ENCODE measurements at places on chromosomes 12 and 14.

GRCh38 chr14:41925409-41925808, 318.7 kb downstream of the LRFN5 start:
- no peaks in the 10 kb centered on the region for H3K4me1 ChIP-seq
- H3K27me3 ChIP-seq, result no peaks in the 10 kb centered on the region
- no peak overlapping the region for H3K27ac ChIP-seq
- H3K4me3 ChIP-seq, result no peak overlapping the region
- no peaks in the 10 kb centered on the region for H3K36me3 ChIP-seq
- no peak for DNase-seq

- no peak overlapping the region for H3K27ac ChIP-seq
- DNase-seq, result no peak
- no peaks in the 10 kb centered on the region for H3K36me3 ChIP-seq
- no peaks in the 10 kb centered on the region for H3K4me1 ChIP-seq
- H3K4me3 ChIP-seq, result no peak overlapping the region
Observed at GRCh38 chr12:101501410-101501995, 26.4 kb downstream of the SPIC start.

GRCh38 chr12:121114019-121114639, 18.5 kb upstream of the P2RX7 start:
- no peak for DNase-seq
- no peak overlapping the region for H3K4me3 ChIP-seq
- H3K36me3 ChIP-seq, result no peaks in the 10 kb centered on the region
- no peak overlapping the region for H3K27ac ChIP-seq

DNA sequence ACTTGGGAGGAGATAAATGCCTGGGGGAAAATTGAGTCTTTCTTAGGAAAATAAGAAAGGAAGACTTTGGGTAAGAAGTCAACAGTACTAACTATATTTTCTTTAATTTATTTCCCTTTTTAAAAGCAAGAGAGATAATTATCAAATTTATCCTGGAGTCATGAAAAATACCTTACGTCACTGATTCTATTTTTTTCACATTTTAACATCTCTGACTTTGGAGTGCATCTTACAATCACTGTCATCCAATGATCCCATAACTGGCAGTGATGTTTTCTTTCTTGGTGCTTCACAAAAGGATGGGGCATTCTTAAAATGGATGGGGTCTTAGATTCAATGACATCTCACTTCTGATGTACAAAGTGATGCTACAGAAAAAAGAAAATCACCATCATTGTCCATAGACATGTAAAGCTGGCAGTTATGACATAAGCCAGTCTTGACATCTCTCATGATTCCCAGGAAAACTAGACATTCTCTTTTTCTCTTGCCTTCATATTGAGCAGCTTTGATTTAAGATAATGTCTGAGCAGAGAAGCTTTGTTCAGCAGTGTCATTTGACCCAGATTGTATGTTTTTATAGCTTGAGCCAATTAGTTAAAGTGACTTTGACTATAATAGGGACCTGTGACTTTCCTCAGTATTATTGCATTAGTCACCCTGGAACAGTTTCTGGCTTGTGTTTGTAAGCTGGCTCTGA, 236.2 kb downstream of the EGLN3 start:
- H3K27me3 ChIP-seq, result no peaks in the 10 kb centered on the region
- H3K27ac ChIP-seq, result no peak overlapping the region
- H3K4me1 ChIP-seq, result no peaks in the 10 kb centered on the region
- no peaks in the 10 kb centered on the region for H3K36me3 ChIP-seq
- H3K4me3 ChIP-seq, result no peak overlapping the region

DNA sequence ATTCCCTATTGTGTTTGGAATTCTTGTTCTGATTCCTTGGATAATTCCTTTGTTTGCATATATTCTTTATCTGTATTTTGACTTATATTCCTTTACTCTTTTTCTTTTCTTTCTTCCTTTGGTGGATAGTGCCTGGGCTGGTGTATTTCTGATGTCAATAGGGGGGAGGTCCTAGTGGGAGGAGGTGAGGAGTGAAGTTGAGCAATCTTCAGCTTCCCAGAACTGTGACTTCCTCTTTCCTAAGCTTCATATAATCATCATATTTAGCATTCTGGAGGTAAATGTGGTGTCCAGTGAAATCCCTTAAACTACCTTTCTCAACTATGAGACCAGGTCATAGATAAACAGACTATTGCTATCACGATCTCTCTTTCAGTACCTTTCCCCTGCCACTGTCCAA, 29.6 kb upstream of the TBPL2 start:
- peaks cover 17% of the 10 kb centered on the region for H3K27me3 ChIP-seq
- no peak for DNase-seq
- no peaks in the 10 kb centered on the region for H3K36me3 ChIP-seq
- no peak overlapping the region for H3K4me3 ChIP-seq

GRCh38 chr14:26589925-26590324, 7.9 kb downstream of the NOVA1 start:
- DNase-seq, result no peak
- H3K4me3 ChIP-seq, result no peak overlapping the region
- H3K27ac ChIP-seq, result no peak overlapping the region
- H3K4me1 ChIP-seq, result no peaks in the 10 kb centered on the region
- H3K36me3 ChIP-seq, result no peaks in the 10 kb centered on the region
- no peaks in the 10 kb centered on the region for H3K27me3 ChIP-seq

GRCh38 chr14:99609245-99610170, 5.5 kb upstream of the CCDC85C start:
- no peaks in the 10 kb centered on the region for H3K36me3 ChIP-seq
- no peak overlapping the region for H3K4me3 ChIP-seq
- no peak overlapping the region for H3K27ac ChIP-seq
- peaks cover 28% of the 10 kb centered on the region for H3K27me3 ChIP-seq

DNA sequence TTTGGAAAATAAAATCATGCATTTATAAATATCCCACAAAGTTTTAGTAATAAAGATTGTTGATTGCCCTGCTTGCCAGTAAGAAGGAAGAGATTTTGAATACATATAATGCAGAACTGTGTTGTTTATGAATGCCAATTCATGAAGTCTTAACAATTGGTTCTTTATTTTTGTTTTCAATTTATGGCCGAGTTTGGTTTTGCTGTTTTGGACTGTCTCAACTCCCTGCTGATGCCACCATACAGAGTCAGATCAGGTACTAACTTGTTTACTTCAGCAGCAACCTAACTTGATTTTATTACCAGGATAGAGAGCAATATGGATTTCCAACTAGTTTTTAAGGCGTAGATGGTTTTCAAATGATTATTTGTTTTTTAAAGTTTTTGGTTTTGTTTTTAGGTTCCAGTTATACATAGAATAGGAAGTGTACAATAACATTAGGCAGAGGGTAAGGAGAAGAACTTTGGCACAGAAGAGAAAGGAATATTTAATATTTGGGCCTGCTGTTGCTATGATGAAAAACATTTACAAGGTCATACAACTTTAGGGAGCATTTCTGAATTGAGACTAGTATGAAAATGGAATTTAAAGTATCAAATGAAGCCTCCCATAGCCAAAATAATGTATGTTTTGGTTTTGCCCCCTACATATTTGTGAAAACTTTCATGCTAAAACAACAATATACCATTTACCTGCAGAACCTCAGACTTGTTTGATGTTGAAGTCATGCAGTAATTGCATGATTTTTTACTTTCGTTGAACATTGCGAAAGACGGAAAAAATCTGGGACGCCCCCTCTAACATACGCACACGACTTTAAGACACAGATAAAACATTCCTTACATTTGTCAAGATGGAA, 904 bp upstream of the FAM177A1 start:
- no peaks in the 10 kb centered on the region for H3K27me3 ChIP-seq
- DNase-seq, result no peak
- H3K4me3 ChIP-seq, result peak overlapping the region; percentile 90

- H3K27ac ChIP-seq, result no peak overlapping the region
- no peak overlapping the region for H3K4me3 ChIP-seq
- H3K27me3 ChIP-seq, result no peaks in the 10 kb centered on the region
- no peaks in the 10 kb centered on the region for H3K4me1 ChIP-seq
Observed at GRCh38 chr14:85911044-85911443, 381.1 kb downstream of the FLRT2 start.

GRCh38 chr14:69280746-69281291, 20.9 kb downstream of the GALNT16 start:
- H3K27me3 ChIP-seq, result peaks cover 16% of the 10 kb centered on the region
- no peaks in the 10 kb centered on the region for H3K4me1 ChIP-seq
- no peak overlapping the region for H3K4me3 ChIP-seq
- no peak overlapping the region for H3K27ac ChIP-seq
- DNase-seq, result peak; percentile 1
- no peaks in the 10 kb centered on the region for H3K36me3 ChIP-seq

GRCh38 chr14:41636492-41637392, 30.1 kb downstream of the LRFN5 start:
- no peaks in the 10 kb centered on the region for H3K36me3 ChIP-seq
- H3K27me3 ChIP-seq, result no peaks in the 10 kb centered on the region
- H3K27ac ChIP-seq, result no peak overlapping the region
- H3K4me3 ChIP-seq, result no peak overlapping the region
- DNase-seq, result no peak
- H3K4me1 ChIP-seq, result no peaks in the 10 kb centered on the region

DNA sequence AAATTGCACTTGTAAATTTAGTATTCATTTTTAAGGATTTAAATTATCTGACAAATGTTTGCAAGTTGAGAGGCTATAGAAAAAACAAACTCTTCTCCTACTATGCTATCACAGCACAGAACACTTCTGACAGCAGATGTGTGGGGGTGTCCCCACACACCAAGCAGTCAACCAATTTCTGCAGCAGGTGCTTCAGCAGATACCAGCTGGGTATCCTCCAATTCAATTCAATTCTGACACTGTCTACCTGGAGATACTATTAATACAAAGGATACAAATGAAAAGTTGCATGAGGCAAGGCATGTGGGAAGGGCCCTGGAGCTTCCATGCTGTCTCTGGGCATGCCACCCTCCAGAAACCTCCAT, 35.1 kb downstream of the PCNX1 start:
- peaks cover 86% of the 10 kb centered on the region for H3K36me3 ChIP-seq
- DNase-seq, result no peak
- no peaks in the 10 kb centered on the region for H3K27me3 ChIP-seq
- peak overlapping the region; percentile 96 for H3K27ac ChIP-seq

DNA sequence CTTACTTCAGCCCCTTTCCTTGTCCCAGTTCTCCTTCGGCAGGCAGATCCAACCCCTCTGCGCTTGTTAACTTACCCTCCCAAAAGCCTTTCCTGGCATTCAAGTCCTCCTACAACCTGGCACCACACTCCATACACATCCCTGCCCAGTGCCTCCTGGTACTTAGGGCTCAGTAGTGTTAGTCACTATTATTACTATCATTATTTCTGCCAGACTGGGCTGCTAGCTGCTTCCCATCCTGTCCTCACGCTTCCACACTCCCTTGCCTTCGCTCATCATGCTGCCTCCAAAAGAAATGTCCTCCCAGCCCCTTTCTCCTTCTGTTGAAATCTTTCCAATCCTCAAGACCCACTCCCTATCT, 1.6 kb upstream of the HDAC7 start:
- H3K27me3 ChIP-seq, result no peaks in the 10 kb centered on the region
- H3K4me1 ChIP-seq, result peaks cover 73% of the 10 kb centered on the region
- peak overlapping the region; percentile 95 for H3K27ac ChIP-seq

DNA sequence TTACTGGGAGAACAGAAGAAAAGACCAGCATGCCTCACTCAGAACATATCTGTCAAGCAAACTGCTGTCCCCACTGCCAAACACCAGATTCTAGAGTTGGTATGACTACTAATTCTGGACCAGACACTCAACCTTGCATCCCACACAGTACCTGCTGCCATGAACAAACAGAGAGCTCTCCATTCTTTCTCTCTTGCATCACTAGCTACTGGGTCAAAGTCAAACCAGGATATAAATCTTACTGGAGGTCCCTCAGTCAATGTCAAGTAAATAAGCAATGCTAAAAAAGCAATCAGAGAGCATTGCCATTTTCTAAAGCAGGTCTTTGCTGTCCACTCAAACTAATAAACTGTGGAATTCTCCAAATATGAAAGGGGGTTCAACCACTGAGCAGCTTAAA, 452.4 kb upstream of the SEL1L start:
- H3K36me3 ChIP-seq, result no peaks in the 10 kb centered on the region
- H3K4me3 ChIP-seq, result no peak overlapping the region
- H3K27ac ChIP-seq, result no peak overlapping the region
- DNase-seq, result no peak
- H3K4me1 ChIP-seq, result no peaks in the 10 kb centered on the region
- no peaks in the 10 kb centered on the region for H3K27me3 ChIP-seq

DNA sequence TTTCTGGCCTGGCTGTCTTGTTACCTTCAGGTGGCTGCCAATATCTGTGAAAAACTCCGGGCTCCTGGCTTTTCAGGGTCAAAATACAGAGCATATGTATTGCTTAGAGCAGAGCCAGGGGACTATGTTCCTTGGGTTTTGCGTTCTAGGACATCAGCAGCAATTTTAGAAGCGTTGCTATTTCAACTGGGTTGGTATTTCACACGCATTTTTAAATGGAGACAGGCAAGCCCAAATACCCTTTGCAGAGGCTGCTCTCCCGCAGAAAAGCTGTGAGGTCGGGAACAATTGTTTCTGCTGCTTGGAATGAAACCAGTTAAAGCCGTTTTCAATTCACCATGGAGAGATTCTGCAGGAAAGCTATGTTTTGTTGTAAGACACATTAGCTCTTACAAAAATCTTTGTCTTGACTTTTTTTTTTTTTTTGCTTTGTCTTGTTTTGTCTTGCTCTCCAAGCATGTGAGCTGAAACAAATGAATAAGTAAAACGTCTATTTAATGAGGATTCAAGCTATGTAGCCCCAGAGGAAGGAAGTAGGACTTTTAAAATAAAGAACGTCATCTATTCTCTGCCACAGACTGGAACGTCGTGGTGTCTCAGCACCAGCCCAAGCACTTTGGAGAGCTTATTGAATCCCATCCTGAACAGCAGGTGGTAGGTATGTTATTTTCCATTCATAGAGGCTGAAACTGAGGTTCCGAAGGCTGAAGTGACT, 181.0 kb upstream of the TBX3 start:
- no peak for DNase-seq
- H3K27ac ChIP-seq, result no peak overlapping the region
- H3K4me1 ChIP-seq, result no peaks in the 10 kb centered on the region
- no peaks in the 10 kb centered on the region for H3K36me3 ChIP-seq

DNA sequence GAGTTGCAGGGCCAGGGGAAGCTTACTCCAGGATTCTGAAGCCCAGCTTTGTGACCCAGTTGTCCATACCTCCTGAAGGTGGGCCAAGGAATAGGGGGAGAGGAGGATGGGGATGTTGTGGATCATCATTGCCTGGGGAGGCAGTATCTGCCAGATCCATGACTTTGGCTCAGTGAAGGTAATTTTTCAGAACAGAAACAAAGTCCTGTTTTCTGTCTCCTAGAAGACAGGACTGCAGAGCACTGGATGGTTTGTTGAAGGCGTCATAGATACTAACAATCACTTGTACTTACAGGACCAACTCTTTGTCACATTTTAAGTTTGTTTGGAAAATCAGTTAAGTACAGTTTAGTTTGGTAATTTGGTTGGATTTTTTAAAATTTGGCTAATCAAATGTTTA, 38.4 kb downstream of the ANO6 start:
- no peak for DNase-seq
- H3K4me3 ChIP-seq, result no peak overlapping the region

DNA sequence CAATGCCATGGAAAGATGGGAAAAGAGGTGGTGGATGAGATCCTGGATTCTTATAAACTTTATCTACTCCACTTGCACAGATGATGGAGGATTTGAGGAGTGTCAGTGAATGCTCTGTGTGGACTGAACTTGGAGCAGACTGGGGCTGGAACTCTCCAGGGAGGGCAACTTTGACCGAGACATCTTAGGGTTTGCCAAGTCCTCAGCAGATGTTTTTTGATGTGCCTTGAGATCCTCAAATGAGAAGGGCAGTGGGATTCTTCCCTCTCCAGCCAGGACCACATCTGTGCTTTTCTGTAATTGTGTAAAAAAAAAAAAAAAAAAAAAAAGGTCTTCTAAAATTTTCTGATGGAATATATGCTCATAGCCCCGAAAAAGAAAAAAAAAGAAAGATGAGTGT, 23.0 kb upstream of the MYL2 start:
- no peaks in the 10 kb centered on the region for H3K4me1 ChIP-seq
- no peak overlapping the region for H3K27ac ChIP-seq
- no peak overlapping the region for H3K4me3 ChIP-seq
- no peaks in the 10 kb centered on the region for H3K36me3 ChIP-seq

Data from activated naive CD4-positive, alpha-beta T cell treated with anti-CD3 and anti-CD28 coated beads, Interleukin-2, amount 10 ng/mL, durations not matched to agents 7 days and 5 days (primary cell).